Activated CD8-positive, alpha-beta memory T cell treated with anti-CD3 and anti-CD28 coated beads for 48 hours (primary cell): ENCODE measurements at places on chromosomes 4 and X.

DNA sequence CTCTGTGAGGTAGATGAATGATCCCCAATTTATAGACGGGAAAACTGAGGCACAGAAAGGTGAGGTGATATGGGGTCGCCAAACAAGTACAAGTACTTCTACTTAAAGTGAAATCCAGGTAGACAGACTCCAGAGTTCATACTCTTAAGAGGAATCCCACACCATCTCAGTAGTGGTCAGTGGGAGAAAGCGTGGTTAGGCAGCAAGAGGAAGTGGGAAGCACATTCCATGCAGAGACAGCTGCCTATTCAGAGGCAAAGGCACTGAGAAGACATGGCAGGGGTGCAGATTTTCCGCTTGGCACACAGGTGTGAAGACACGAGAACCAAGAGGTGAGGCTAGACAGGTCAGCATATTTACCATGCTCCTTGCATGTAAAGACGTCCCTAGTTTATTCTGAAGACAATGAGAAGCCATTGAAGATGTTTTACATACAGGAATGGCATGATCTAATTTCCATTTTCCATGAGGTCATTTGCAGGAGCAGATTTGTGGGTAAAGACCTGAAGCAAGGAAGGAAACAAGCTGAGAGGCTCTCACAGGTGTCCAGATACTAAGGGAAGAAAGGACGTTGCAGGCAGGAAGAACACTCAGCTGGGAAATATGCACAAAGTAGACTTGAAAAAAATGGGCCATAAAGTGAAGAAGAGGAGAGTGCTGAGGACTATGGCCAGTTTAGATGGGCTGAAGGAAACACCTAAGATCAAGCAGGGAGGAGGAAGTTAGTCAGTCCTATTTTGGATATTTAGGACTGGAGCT lies 17.3 kb upstream of the CLNK start:
- no peak for DNase-seq

GRCh38 chr4:121875652-121876051 lies 5.4 kb upstream of the BBS7 start:
- no peak for DNase-seq

- no peak for DNase-seq
Observed at GRCh38 chrX:1483843-1484637, 31.3 kb upstream of the ASMTL start.

- no peak for DNase-seq
Observed at GRCh38 chrX:73069365-73070035, 9.8 kb downstream of the PABPC1L2A start.

DNA sequence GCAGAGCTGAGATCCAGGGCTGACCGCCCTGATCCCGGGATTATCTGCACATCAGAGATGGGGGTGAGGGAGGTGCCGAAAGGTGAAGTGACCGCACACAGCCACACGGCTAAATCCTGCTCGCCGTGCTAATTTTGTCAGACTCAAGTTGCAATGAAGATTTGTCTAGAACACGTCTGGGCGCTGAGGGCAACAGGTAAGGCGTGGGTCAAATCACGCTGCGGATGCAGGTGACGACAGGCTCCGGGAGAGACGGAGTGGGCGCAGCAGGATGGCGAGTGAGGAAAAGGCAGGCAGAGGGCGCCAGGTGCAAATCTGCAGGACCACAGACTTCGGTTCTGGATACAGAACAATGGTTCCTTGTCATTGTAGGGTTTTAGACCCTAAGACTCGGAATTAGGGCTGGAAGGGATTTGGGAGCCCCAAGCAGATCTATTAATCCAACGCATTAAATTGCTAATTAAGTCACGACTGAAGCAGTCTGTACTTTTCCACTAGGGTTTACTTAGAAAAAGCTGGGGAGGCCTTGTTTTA lies 1.9 kb upstream of the TBC1D14 start:
- DNase-seq = no peak

DNA sequence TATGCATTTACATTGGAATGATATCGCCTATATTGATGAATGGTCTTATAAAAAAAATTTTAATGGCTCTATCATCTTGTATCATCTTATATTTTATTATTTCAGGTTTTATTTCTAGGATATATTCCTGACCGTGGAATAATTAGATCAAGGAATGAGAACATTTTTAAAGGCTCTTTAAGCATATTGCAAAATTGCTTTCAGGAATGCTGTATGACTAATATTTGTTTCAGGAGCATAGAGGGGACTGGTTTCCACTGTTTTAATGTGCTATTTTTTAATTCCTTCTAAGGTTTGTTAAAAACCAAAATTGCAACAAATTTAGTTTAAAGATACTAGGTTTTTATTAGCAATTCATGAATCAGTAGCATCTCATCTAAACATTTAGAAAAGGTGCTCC lies 120.2 kb downstream of the BMPR1B start:
- DNase-seq = no peak

- no peak for DNase-seq
Observed at GRCh38 chr4:175109933-175110332, 191.8 kb downstream of the ADAM29 start.

DNA sequence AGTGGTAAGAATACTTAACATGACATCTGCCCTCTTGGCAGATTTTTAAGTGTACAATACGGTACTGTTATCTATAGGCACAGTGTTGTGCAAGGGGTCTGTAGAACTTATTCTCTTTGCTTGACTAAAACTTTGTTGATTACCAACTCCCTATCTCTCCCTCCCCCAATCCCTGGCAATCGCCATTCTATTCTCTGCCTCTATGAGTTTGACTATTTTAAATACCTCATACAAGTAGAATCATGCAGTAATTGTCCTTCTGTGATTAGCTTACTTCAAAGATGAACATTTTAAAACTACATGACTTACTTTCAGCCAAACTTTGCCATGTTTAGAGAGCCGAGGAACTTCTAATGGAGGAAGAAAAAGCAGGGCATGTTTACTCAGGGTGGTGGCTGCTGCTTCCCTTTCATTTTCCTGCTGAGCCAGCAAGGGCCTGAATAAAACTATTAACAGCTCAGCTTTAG lies 62.4 kb downstream of the APOO start:
- no peak for DNase-seq

DNA sequence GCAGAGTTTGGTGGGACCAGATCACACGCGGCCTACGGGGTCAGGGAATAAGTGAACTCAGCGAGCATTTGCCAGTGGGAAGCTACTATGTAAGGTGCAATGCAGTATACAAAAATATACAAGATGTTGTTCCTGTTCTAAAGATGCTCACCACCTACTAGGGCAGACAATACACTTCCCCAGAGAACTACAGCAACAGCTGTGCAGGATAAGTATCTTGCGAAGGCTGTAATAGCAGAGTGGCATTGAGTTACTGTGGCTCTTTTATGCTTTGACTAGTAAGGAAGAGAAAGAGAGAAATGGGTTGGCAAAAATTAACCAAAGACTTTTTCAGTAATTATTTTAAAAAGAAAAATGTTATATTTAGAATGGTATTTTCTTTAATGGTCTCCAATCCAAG lies 61.2 kb downstream of the CDS1 start:
- no peak for DNase-seq

DNA sequence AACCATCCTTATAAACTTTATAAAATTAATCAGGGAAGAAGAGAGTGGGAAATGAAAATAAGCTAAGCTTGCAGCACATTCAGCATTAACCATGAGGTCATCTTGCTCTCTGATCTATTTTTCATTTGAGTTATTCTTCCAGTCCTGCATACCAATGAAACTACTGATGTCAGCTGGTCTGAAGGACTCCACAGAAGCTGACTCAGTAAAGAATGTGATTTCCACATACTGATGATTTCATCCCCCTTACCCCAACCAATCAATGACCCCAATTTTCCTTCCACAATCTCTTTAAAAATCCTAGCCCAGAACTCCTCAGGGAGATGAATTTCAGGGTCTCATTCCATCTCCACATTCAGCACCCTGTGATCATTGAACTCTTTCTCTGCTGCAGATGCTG lies 18.8 kb upstream of the DSPP start:
- DNase-seq = no peak

- DNase-seq = no peak
Observed at GRCh38 chrX:101360390-101360789, 11.8 kb upstream of the TIMM8A start.

GRCh38 chr4:5933996-5934831 lies 41.3 kb upstream of the CRMP1 start:
- DNase-seq = no peak

DNA sequence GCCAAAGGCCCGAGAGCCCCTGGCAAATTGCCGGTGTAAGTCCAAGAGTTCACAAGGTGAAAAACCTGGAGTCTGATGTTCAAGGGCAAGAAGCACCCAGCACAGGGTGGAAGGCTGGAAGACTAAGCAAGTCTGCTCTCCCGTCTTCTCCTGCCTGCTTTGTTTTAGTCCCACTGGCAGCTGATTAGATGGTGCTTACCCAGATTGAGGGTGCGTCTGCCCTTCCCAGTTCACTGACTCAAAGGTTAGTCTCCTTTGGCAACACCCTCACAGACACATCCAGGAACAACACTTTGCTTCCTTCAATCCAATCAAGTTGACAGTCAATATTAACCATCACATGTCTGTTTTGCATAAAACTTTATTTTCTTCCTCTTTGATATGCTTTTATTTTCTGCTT lies 157.4 kb downstream of the HS3ST1 start:
- DNase-seq = no peak

- DNase-seq = no peak
Observed at GRCh38 chr4:173521467-173522159, 8.4 kb downstream of the HAND2 start.

- DNase-seq = no peak
Observed at GRCh38 chr4:122562449-122562848, 58.4 kb downstream of the IL21 start.

GRCh38 chr4:138675685-138676084 lies 339.9 kb upstream of the NOCT start:
- no peak for DNase-seq

GRCh38 chrX:112012360-112012759 lies 70.2 kb downstream of the TRPC5 start:
- no peak for DNase-seq

DNA sequence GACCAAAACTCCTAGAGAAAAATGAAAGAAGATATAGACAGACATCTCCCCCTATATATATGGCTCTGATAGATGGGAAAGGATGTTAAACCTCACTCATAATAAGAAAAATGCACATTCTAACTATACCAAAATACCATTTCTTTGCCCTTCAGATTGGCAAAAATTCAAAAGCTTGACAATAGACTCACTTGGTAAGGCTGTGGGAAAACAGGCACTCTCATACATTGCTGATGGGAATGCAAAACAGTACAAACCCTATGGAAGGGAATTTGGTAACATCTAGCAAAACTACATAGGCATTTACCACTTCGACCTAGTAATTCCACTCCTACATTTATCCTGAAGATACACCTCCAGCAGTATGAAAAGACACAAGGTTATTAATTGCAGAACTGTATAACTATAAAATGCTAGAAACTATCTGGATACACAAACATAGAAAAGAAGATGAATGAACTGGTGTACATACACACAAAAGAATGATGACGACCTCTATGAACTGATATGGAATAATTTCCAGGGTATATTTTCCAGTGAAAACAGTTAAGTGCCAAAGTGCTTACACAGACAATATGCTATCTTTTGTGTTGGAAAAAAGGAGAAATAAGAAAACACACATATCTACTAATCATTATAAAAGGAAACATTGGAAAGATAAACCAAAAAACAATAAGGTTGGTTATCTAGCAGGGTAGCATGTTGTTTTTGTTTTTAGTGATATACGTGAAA lies 48.5 kb downstream of the WDFY3 start:
- no peak for DNase-seq

DNA sequence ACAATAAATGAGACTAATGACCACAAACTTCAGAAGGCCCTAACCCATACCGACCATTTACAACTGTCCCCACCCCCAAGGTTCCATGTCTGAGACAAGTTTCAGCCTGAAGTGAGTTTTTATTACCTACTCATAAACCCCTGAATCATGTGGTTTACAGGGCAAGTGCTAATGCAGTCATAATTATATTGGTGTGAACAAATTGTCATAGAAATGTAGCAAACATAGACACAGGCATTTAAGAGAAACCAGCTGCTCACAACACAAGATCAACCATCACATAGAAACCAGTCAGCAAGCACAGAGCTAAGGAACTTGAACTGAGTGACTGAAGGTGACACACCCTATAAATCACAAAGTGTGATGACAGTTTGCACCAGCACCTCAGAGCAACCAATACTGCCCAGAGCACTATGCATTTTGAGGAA lies 173.8 kb upstream of the MID1 start:
- DNase-seq = no peak

DNA sequence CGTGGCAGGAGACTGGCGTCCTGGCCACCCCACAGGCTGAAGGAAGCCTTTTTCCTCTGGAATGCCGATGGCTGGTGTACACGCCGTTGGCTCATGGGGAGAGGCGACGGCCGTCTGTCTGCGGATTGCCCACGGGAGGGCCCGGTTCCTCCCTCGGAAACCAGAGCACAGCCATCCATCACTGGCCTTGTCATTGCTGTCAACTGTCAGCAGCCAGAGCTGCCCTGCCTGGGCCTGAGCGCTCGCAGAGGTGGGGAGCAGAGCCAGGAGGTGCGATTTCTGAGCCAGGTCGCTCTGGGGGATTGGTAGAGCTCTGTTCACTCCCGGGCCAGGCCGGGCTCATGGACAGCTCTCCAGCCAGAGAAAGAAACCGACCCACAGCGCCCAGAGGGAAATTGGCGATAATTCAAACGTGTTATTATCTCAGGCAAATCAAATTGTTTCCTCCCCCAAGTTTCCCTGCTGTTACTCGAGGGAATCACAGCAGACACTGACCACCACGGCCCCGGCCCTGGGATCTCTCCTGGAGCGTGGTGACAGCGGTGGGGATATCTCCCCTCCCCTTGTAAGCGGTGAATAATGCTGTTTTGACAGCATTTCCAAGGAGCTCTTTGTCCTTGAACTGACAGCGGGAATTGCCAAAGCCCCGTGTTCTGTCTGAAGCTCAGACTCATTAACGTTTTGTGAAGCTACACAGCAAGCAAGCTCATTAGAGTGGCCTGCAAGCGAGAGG lies 220.9 kb upstream of the PSAPL1 start:
- no peak for DNase-seq

GRCh38 chrX:17187136-17187756 lies 187.8 kb upstream of the NHS start:
- DNase-seq = no peak

GRCh38 chr4:212438-213188 lies 88.3 kb downstream of the ZNF718 start:
- no peak for DNase-seq

GRCh38 chrX:136183917-136184316 lies 36.6 kb downstream of the FHL1 start:
- no peak for DNase-seq
